ENCODE measurements at places on chromosomes 16 and 17.

DNA sequence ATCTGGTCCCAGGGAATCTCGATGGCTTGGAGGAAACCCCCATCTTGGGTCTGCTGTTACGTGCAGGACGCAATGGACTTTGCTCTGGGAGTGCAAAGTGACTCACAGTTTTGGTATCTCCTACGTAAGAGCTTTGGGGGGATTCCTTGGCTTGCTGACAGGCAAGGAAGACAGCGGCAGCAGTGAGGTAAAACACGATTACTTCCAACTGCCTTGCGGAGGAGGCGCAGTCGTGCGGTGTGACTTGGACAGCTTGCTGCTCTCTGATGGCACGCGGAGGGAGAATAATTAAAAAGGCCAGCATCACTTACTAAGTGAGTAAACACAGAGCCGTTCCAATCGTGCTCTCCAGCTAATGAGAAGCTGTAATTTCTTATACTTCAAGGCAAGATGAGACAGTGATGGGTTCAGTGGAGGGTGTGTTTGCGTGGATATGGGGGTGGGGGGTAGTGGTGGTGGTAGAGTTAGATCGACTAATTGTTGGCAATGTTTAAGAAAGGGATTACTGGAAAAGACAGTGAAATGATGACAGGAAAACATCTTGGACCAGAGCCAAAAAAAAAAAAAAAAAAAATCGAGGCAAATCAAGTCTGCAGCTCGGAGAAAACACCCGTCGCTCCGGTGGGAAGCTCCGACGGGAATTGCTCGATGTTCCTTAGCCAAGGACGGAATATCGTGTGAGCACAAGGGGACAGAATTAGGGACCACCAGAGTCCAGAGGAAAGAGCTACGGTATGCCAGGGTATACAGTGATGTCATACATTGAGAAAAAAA, 184.8 kb upstream of the ZFHX3 start:
- no peak for DNase-seq

DNA sequence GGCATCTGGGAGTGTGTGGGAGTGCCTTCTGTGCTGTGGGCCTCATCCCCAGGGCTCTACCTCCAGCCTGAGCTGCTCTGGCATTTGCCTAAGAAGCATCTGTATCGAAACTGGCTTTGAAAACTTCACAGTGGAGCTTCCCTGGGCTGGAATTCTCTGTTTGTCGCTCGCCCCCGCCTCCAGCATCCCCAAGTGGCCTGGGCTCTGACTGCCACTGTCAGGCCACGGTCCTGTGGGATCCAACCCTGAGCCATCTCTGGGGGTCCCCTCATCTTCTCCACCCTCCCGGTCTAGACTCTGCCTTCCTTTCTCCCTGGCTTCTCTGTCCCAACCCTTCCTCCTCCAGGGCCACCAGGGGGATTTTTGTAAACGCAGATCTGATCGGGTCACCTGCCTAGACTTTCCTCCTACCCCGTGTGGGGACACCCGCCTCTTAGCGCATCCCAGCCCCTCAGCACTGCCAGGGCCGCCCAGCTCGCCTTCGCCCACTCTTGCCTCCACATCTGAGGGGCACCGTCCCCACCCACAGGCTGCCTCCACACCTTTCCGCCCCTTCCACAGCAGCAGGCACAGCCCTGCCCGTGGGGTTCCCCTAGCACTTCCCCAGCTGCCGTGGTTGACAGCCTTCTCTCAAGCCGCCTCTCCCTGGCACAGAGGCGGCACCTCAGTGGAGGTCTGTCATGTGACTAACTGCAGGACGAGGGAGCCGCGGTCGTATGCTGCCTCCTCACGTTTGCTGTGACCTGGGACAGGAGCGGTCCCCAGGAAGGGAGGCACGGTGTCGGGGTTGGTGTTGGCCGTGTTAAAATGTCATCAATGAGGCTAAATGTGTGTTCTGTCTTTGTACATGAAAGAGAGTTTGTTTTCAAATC, 12.0 kb downstream of the TBC1D24 start:
- DNase-seq: peak; percentile 85

- DNase-seq: no peak
Observed at GRCh38 chr16:50224286-50224685, 42.1 kb upstream of the ADCY7 start.

DNA sequence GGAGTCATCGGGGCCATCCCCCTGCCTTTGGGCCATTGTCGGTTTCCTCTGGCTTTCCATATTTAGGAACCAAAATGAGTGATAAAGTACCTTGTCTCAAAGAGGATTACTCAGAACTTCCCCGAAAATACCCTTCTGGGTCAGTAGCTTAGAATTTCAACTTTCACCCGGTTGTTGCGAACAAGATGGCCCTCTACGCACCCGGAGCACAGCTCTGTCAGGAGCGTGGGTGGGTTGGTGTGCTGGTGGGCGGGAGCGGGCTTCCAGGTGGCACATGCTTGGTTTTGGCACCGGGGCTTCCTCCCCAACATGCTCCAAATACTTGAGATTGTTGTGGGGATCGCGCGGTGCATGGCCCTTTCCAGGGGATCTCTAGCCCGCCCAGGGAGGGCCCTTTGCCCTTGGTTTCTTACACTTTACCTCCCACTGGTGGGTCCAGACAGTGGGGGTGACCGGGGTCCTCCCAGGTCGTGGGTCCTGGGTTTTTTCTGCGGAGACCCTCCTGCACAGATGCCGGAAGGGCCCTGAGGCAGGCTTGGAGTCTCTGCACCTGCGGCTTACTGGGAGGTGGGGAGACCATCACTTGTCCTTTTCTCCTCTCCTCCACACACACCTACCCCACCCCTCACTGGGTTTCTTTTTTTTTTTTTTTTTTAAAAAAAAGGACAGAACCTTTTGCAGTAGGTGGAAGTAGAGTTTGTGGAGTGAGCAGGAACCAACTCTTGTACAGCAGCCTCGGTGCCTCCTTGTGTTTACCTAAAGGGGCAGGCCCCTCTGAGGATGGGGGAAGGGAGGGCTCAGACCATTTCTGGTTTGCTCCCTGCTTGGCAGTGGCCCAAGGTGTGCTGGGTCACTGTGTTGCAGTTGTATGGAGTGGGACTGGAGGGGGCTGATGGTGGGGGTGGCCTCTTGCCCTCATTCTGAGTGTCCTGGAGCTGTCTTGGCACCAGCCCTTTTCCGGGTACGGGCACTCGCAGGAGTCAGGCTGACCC, 142.1 kb downstream of the SEC14L1 start:
- peak; percentile 51 for DNase-seq

- DNase-seq: no peak
Observed at GRCh38 chr16:6611535-6611934, 721.1 kb upstream of the RBFOX1 start.

DNA sequence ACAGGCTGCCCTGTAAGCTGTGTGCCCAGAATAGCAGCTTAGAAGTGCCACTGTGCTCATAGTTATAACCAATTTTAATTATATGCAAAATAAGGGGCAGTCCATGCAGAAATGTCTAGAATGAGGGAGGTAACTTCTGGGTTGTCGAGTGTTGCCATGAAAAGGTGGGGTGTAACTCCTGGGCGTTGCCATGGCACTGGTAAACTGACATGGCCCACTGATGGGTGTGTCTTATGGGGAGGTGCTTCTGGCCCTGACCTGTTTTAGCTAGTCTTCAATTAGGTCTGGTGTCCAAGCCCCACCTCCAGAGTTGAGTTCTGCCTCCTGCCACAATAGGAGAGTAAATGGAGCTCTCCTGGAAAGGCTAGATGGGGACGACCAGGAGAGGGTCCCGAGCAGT, 120.6 kb downstream of the SALL1 start:
- DNase-seq: no peak
